Stimulated activated CD8-positive, alpha-beta memory T cell treated with anti-CD3 and anti-CD28 coated beads, Interleukin-2, amount 100 ng/mL, for 1 hour (primary cell): ENCODE measurements at places on chromosomes 2 and 18.
A peak's percentile ranks its signal among the peaks of the same experiment; 100 is the strongest.

- DNase-seq: no peak
Observed at GRCh38 chr2:109324861-109325260, 195.9 kb downstream of the SH3RF3 start.

GRCh38 chr18:8455661-8456614 is 153.3 kb upstream of the RAB12 start:
- DNase-seq: no peak

- DNase-seq: no peak
Observed at GRCh38 chr2:139271879-139272278, 491.7 kb upstream of the NXPH2 start.

GRCh38 chr2:233416706-233417105 is 62.4 kb downstream of the DGKD start:
- no peak for DNase-seq

DNA sequence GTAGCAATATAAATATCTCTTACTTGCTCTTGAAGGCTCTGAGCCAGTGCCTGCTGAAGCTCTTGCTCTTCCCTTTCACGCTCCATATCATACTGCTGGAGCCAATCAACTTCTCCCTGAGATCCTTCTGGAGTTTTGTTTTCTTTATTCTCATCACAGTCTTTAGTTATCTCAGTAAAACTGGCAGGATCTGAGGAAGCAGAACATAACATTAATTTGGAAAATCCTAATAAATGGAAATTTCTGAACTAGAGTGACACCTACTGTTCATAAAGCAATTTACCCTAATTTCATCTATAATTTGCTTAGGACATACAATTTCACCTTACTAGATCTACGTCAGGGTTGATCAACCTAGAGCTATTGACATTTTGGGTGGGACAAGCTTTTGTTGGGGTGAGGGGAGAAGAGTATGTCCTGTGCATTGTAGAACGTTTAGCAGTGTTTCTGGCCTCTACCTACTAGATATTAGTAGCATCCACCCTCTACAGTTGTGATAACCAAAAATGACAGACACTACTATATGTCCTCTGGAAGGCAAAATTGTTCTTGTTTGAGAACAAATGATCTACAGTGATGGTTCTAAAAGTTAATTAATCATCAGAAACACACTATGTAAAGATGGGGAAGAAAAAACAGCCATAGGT is 47.2 kb downstream of the VIL1 start:
- no peak for DNase-seq

DNA sequence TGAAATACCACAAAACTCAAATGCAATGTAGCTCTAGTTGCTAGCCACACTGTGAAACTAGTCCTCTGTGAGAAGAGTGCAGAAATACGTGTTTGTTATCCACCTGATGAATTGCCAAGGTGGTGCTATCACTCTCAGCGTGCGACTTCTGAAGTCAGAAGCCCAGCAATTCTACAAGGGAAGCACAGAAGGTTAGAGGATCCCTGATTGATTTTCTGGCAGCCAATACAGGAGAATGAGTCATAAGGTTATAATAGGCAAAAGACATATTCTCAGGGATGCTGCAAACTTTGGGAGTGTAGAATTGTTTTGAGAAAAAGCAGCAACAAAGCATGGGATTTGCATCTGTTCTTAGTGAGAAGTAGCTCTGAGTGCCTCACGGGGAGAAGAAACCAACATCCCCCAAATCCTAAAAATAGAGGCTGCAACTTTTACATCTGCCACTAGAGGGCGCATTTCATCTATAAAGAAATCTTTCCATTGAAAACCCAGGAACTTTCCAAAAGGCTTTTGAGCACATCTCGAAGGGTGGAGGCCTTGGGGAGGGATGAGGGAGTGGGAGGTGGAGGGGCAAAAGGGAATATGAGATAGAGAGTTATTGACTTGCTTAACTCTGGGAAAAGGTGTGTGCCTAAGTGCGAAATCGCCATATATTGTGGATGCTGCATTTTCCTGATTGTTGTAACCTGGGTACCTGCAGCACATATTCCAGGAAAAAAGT is 78.0 kb downstream of the TMEM182 start:
- no peak for DNase-seq

DNA sequence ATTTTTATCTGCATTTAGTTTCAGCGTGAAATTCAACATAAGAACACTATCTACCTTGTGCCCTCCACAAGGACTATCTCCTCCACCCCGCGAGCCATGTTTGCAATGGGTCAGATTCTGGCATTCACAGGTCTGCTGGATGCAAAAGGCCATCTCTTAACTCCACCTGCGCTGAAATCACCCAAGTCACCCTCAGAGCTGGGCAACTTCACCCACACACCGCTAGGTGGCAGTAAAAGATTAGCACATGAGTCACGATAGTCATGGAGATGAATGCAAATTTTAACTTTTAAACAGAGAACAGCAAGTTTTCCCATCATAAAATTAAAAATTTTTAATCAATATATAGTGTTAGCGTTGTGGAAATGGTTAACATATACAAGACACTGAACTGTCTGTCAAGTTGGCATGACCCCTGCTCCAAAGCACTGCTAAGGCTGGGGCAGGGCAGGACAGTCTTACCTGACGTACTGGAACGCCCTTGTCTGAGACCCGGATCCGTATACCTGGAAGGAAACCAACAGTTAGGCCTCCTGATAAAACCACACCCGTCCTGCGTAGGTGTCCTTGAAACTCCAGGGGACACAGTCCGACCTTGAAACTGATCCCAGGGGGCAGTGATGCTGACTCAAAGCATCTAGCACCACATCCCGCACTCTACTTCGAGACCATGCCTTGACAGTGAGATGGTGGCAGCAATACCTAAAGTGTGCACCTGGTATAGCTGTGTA is 89.6 kb downstream of the UXS1 start:
- peak; percentile 44 for DNase-seq

GRCh38 chr18:13221869-13222855 is 3.6 kb downstream of the LDLRAD4 start:
- DNase-seq: no peak

- no peak for DNase-seq
Observed at GRCh38 chr2:234864506-234864905, 87.3 kb upstream of the SH3BP4 start.

GRCh38 chr2:8574196-8575037 is 107.4 kb upstream of the ID2 start:
- no peak for DNase-seq

DNA sequence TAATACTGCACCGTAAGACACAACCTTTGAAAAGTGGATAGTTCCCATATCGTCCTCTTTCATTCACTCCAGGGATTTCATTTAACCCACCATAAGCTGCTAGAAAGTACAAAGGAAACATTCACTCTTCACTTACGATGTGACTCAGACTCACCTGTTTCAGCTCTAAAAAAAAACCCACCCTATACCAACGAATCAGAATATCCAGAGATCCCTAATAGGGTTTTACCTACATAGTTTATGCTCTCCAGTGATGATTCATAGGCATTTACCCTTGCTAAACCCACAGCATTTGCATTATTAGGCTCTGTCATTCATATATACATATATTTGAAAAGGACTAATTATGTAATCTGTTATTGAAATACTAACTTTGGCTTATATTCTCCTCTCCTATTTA is 60.2 kb downstream of the PRPF40A start:
- no peak for DNase-seq

DNA sequence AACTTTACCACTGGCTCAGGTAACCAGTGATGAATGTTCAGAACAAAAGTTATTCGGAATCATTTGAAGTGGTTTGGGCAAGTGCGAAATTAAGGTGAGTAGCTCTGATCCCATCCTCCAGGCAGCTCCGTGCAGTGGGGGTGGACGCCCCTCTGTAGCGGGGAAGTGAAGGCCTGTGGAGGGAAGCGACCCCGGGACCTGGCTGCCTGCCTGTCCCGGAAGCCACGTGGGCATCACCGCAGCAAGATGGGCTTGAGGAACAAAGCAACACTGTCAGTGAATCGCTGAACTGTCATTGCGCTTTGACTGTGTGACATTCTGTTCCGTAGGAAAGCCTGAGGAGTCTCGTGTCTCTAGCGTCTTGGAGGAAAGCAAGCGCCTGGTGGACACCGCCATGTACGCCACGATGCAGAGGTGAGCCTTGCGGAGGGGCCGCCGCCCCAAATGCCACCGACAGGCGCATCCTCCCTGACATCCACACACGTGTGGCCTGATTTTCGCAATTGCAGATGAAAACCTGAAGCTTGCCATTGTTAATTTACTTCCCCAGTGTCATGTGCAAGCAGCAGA is 9.5 kb downstream of the TPO start:
- DNase-seq: no peak

DNA sequence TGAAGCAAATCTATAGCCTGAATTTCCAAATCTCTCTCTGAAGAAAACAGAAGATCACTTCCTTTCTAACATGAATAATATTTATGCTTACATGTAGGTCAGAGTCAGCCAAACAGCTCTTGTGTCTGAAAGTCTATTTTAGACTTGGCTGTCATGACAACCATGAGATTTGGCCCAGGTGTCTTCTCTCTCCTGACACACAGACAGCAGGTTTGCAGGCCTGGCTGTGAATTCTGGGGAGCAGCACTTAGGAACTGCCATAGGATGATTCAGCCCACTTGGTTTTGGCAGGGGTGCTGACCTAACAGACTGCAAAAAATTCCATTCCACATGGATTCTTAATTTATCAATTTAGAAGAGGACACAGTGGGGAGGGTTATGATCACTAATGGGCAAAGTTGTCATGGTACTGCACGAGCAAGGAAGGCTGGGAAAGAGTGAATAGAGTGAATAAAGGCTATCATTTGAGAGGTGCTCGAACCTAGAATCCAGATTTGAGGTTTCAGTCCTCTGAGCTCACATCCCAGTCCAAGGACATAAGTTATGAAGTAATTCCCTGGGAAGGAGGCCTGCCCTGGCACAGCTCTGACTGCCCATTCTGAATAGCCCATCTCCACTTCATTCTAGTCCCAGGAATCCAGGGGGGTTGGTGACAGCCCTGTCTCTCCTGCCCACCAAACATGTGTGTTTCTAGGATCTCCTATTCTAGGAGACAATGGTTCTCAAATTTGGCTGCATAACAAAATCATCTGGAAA is 453.9 kb upstream of the TRIB2 start:
- DNase-seq: no peak

GRCh38 chr18:5955861-5956260 is 60.5 kb upstream of the TMEM200C start:
- no peak for DNase-seq

DNA sequence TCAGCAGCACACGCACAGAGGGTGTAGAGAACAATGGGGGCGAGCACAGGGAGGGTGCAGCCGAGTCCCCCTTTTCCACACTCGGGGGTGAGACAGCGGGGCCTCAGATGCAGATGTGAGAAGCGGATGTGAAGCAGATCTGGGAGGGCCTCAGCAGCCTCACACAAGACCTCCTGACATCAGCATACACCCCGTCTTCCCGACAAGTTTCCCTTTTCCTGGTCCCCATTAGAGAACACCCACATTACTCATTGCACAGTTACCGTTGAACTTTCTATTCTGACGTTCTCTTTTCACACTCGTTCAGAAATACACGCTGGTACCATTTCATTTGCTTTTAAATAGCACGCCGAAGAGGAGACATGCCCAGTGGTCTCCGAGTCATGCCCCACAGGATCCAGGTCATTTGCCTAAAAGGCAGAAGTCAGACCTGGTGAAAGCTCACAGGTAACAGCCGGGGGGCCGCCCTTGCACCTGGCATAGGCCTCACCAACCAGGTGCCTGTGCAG is 129.5 kb upstream of the ID2 start:
- DNase-seq: no peak

- DNase-seq: no peak
Observed at GRCh38 chr2:140657657-140658056, 1473.2 kb downstream of the LRP1B start.

- no peak for DNase-seq
Observed at GRCh38 chr2:143261986-143262385, 132.8 kb downstream of the ARHGAP15 start.

DNA sequence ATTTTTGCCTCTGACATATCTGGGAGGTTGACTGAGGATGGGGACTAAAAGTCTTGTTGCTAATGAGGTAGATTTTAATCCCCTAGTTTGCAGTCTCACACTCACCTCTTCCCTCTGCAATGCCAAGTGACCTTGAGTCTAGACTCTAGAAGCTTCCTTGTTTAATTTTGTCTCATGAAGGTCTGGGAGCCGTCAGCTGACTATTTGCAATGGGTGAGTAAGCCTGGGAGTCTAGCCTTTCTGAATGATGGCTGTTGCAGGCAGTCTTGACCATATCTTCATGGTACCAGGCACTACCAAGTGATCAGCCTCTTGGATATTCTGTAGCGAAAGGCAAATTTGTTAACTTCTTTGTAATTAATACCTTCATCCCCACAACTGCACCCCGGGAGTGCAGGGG is 61.2 kb downstream of the ARHGAP15 start:
- DNase-seq: no peak

DNA sequence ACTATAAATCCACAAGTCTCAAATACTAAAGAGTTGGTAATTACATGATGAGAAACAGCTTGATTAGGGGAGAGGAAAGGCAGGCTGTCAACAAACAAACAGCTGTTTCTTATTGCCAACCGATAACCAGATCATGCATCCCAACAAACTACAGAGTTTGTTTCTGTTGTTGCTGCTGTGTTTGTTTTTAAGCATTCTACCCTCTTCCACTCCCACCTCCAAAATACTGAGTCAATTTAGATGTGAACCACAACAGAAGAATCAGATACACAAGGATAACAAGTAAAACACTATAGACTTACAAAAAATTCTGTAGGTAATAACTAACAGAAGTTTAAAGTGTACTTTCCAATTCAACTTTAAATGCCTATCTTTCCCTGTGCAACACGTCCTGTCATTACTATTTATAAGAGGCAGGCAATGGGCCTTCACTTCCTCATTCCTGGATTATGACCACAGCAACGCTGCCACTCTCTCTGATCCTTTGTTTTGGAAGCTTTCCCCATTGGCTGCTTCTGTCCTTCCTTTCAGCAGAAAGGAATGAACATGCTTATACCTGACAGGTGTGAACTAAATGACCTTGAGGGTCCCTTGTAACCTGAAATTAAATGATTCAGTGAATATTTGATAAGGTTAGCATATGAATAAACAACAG is 152.0 kb downstream of the SRBD1 start:
- no peak for DNase-seq

DNA sequence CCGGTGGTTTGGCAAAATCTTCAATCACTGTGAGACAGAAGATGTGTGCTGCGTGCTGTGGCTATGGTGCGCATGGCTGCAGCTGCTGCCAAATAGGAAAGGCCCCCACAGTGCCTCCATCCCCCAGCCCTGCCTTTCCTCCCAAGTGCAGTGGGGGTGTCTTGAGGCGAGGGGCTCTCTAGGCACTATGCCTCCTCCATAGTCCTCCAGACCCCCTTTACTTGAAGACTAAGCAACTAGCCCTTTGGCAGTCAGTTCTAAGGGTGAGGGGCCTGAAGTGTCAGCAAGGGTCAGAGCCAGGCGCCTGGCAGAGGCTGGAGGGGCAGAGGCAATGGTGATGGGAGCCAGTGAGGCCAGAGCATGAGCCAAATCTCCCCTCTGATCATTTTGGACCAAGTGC is 13.6 kb upstream of the TMEM185B start:
- no peak for DNase-seq
